ENCODE measurements at places on chromosomes 5 and 9.

GRCh38 chr5:17079562-17079961, 137.9 kb upstream of the BASP1 start:
- no peak for DNase-seq

GRCh38 chr9:119810645-119811429, 441.6 kb upstream of the BRINP1 start:
- no peak for DNase-seq

- DNase-seq: no peak
These were observed 28.9 kb downstream of the HABP4 start for GRCh38 chr9:96478829-96479371.

DNA sequence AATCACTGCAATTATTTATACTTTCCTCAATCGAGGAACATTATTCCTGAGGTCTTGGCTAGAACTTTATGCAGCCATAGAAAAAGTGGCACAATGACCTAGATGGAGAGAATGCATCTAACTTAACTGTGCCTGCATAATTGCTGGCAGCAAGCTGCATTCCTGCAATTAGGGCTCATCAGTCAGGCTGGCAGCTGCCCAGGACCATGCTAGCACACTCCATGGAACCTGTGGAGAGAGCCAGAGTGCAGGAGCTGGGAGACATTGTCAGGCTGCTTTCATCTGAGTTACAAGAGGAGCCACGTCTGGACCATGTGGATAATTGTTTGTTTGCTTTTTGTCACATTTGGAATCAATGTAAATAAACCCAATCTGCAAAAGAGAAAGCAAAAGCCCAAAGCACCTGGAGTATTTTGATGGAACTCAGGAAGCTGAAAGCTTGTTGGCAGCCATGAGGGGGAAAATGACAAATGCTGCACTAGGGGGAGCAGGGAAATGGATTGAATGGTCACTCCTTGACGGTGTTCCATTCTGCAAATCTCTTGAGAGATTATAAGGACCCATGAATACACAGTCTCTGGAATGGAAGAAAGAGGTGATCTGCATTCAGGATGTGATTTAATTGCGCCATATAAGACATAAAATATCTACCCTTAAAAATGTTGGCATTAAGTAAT, 839.9 kb downstream of the MAT2B start:
- no peak for DNase-seq

DNA sequence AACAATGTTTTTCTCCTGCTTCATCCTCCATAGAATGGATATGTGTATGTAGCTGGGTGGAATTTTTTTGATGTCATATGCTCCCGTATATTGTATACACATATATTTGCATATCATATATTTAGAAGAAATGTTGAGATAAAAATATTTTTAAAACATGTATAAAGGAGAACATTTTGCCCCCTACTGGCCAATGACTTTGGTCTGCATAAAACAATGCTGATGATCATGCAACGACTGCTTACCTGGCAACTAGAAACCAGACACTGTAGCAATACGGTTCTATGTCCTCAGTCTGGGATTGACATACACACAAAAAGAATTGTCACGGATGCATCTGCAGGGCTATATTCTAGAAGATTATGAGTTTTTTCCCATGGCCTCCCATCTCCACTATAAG, 503.6 kb downstream of the ELAVL2 start:
- DNase-seq: no peak

DNA sequence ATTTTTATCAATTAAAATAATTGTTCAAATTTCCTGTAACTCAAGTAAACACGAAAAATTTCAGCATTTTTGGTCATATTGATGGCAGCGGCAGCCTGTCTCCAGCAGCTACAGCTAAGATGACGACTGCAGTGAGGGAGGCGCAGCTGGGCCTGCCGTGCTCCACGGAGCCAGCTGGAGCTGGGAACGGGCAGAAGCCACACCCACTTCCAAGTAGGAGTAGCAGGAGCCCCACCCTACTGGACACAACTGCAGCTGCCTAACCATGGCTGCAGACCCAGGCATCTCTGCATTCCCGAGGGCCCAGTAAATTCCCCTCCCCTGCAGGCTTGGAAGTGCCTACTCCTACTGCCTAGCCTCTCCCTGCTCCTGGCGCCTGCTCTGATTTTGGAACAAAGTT, 2031.7 kb downstream of the EFNA5 start:
- DNase-seq: no peak

DNA sequence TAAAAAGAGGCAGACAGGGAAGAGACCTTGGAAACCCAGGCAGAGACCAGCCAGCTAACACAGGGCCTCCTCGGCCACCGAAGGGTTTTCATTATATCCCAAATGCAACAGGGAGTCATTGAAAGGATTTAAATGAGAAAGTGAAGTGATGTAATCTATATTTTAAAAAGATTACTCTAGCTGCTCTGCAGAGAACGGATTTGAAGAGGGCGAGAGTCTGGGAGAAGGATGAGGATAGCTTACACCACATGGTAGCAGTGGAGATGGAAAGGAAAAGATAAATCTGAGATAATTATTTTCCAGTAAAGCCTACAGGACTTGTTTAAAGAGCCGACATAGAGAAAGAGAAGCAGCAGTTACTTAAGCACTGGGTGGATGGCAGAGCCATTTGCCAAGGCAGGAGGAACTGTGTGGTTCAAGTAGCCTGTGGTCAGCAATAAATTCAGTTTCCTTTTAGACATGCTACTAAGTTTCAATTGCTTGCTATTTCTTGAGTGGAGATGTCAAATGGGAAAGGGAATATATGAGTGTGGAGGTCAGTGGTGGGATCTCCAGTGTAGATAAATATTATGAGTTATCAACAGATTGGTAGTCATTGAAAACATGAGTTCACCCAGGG, 9.3 kb downstream of the FBN2 start:
- no peak for DNase-seq

DNA sequence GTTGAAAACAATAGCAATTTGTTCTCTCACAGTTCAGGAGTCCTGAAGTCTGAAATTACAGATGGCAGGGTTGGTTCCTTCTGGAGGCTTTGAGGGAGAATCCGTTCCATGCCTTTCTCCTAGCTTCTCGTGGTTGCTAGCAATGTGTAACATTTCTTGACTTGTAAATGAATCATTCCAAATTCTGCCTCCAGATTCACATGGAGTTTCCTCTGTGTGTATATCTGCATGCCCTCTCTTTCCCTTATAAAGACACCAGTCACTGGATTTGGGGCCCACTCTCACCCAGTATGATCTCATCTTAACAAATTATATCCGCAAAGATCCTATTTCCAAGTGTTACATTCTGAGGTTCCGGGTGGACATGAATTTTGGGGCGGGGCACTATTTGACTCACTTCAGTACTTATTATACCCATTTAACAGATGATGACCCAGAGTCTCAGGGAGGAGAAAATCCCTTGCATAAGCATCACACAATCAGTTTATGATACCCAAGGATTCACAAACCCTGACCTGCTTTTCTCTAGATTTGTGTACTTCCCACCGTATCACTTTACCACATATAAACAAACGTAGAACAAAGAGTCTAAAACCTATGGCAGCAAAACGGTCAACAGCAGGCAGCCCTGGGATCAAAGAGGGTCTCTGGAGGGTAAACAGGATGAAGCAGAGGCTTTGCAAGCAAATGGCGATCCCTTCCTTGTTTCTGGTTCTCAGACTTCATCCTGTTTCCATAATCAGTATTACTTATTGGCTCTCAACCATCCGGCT, 93.7 kb downstream of the C9orf152 start:
- DNase-seq: no peak

GRCh38 chr5:169416583-169417196, 115.8 kb upstream of the SLIT3 start:
- DNase-seq: no peak

DNA sequence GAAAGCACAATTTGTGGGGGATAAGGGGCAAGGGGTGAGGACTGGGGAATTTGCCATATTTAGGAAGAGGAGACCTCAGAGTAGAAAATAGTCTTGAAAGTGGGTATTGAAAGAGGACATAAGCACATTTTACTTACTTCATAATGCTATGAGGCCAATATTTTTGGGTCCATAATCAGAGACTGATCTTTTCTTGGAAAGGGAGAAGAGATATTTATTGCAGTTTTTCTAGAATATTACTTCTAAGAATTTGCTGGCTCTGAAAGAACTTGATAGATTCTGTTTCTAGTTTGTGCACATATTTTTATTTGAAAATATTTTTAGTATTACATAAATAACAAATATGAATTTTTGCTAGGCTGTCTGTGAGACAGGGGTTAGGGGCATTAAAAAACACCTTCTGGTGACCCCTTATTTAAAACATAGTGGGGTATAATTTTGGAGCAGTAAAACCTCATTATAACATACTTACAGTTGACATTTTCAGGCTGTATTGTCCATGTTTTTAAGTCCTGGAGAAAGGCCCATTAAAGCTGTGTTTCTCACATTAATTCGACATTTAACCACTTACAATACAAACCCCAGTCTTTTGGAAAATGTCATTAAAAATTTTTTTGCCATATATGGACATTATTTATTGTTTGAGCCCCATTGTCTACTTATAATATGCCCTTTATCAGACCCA, 118.9 kb upstream of the NFIB start:
- DNase-seq: no peak

DNA sequence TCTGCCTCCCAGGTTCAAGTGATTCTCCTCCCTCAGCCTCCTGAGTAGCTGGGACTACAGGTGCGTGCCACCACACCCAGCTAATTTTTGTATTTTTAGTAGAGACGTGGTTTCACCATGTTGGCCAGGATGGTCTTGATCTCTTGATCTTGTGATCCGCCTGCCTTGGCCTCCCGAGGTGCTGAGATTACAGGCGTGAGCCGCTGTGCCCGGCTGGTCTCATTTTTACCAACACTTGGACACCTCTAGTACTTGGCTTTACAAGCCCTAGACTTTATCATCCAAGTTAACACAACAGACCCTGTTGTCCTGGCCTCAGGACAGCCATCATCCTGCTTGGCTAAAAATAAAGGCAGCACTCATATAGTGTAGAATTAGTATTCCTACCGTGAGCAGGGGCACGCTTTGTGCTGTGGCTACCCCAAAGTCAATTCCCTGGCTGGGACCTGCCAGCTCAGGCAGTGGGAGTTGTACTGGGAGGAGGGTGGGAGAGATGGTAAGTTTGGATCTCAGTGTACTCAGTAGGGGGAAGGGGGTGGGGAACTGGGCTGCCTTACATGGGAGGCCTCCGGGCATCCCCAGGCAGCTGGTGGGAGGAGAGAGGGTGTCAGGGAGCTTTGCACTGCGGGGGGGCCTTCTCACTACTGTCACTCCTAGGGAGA, 6.6 kb downstream of the PDZD2 start:
- no peak for DNase-seq

- DNase-seq: no peak
These were observed 3.3 kb upstream of the DNLZ start for GRCh38 chr9:136366826-136367225.

GRCh38 chr5:74182603-74183002, 457.9 kb downstream of the ENC1 start:
- DNase-seq: no peak

GRCh38 chr9:97924386-97924785, 2.1 kb upstream of the TRMO start:
- DNase-seq: peak; percentile 84

GRCh38 chr5:59757442-59757841, 136.1 kb downstream of the PDE4D start:
- DNase-seq: no peak

DNA sequence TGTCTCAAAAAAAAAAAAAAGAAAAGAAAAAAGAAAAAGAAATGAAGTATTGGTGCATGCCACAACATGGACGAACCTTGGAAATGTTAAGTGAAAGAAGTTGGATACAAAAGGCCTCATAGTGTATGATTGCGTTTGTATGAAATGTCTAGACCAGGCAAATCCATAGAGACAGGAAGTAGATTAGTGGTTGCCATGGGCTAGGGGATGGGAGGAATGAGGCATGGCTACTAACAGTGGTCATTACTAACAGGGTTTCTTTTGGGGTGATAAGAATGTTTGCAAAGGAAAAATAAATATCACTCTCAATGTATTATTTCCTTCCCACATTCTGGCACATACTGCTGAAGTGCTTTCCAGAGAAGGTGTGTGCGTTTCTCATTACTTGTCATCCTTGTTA, 44.1 kb downstream of the UGCG start:
- no peak for DNase-seq

GRCh38 chr9:87109851-87110250, 162.5 kb upstream of the GAS1 start:
- DNase-seq: no peak

DNA sequence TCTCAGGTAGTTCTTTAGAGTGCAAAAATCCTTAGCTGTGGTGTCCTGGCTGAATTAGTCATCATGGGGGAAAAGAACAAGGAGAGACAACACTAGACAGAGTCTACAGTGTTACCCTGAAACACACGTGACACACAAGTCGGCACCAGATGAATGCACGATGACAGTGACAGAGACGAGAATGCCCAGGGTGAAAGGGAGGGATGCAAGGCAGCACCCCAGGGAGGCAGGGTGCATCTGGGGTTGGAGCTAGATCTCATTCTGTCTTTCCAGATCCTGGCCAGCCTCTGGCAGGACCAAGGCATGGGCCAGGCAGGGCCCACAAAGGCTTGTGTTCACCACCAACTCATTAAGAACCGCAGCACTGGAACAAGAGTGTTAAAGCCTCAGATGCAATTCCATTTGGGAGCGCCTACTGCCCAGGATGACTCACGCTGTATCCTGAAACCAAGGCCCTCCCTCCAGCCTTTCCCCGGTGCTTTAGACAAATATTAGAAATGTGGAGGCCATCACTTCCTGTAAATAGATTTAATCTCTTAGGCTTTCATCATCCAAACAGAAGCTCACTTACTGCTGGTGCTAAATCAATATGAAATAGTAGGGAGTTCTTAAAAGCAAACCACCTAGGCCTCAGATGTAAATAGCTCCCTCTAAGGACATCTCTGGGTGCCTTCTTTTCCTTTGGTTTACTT, 56.1 kb downstream of the IRX2 start:
- DNase-seq: no peak

GRCh38 chr9:87770616-87771315, 44.8 kb downstream of the CTSL start:
- DNase-seq: no peak

DNA sequence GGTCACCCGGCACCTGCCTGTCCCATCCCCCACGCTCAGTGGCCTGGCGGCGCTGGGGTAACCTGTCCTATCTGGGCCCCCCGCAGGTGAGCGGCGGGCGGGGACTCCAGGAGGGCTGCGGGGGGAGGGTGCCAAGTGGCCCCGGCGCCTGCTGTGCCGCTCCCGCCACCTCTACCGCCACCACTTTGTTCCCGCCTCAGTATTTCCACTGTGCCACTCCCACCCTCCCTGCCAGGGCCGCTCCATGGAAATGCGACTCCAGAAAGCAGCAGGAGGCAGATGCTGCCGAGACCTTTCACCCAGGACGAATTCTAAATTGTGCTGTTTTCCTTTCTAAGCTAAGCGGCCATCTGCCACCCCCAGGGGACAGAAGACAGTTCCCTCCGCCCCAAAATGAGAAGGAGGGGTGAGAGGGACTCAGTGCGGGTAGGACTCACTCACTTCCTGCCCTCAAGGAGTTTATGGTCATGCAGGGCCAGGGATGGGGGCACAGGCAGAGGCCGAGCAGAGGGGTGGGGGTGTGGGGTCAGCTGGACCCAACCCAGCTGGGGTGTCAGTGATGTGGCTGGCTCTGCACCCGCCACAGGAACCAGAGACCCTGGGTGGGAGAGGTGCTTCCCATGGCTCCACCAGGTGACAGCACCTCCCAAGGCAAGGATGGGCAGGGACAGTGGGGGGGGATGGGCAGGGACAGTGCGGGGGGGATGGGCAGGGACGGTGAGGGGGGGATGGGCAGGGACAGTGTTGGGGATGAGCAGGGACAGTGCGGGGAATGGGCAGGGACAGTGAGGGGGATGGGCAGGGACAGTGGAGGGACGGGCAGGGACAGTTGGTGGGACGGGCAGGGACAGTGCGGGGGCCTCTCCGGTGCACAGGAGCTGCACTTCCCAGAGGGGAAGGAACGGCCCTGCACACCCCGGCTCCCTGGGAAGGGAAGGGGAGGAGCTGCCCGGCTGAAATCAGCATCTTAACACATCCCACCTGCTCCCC, 17.8 kb downstream of the NOTCH1 start:
- DNase-seq: no peak

Measured in AML-193 (cell line).